ENCODE measurements at places on chromosomes 7 and 10.
A peak's percentile ranks its signal among the peaks of the same experiment; 100 is the strongest.

DNA sequence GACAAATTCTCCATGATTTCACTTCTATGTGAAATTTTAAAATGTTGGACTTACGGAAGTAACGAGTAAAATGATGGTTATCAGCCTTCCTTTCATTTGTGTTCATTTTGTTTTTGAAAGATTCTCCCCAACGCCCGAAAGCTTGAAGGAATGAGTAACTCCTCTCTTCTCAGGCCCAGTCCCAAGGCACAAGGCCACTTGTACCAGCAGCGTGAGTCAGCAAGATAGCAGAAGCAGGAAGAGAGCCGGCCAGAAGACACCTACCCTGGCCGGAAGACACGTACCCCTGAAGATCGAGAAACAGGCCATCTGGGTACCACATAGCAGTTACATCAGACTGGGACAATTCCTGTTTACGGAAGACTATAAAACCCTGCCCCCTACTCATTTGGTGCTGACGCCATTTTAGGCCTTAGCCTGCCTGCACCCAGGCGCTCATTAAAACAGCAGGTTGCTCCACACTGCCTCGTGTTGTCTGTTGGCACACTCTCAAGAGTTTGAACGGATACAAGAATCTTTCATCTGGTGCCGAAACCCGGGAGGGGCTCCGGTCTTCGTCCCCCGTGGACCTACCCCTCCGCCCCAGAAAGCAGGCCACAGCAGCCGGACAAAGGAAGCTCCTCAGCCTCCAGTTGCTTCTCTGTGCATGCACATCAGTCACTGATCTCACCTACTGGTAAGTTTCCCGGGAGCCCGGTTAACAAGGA, 60.4 kb downstream of the LRRC17 start:
- no peak overlapping the region for H3K4me3 ChIP-seq
- no peaks in the 10 kb centered on the region for H3K36me3 ChIP-seq

GRCh38 chr10:75097666-75098285, 13.7 kb upstream of the SAMD8 start:
- no peak overlapping the region for H3K4me3 ChIP-seq
- H3K27ac ChIP-seq: no peak overlapping the region
- no peaks in the 10 kb centered on the region for H3K27me3 ChIP-seq
- H3K4me1 ChIP-seq: peaks cover 12% of the 10 kb centered on the region
- no peak for DNase-seq

- no peak for DNase-seq
- no peaks in the 10 kb centered on the region for H3K27me3 ChIP-seq
- H3K27ac ChIP-seq: no peak overlapping the region
- H3K4me3 ChIP-seq: no peak overlapping the region
Observed at GRCh38 chr10:11409357-11409756, 202.1 kb downstream of the USP6NL start.

DNA sequence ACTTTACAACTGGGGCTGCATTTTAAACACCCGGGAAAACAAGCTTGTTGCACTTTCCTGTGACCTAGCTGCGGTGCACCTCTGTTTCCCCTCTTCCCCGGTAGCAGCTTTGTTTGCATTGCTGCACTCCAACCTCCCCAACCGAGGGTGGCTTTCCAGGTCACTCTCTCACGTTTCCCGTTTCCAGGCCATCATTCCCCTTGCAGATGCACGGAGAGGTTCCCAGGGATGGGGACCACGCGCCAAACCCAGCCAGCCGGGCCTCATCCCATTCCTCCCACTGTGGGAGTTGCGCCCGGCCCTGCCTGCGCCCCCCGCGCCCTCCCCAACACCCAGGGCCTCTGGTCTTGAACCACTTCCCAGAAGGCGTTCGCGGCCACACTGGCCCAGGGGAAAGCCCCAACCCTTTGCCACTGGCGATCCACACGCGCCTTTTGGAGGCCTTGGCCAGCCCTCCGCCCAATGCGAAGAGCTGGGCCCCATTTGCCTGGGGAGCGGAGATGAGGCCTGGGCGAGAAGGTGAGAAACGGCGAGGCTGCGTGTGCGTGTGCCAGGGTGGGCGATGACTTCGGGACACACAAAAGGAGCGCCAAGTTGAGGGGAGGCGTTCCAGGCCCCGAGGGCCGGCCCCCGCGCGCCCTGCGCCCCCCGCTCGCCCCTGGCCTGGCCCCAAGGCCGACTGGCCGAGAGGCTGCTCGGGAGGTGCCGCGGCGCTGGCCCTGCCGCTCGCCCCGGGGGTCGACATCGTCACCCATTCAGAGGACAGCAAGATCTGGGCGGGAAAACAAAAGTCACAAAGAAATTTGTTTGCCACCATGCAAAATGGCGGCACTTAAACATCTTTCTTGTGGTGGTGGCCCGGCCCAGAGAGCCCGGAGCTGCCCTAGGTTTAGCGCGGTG, 15.9 kb downstream of the SKIDA1 start:
- H3K27ac ChIP-seq: peak overlapping the region; percentile 89
- no peaks in the 10 kb centered on the region for H3K36me3 ChIP-seq
- peak; percentile 61 for DNase-seq

- no peaks in the 10 kb centered on the region for H3K36me3 ChIP-seq
- no peak for DNase-seq
- no peak overlapping the region for H3K27ac ChIP-seq
- no peaks in the 10 kb centered on the region for H3K27me3 ChIP-seq
Observed at GRCh38 chr7:154795014-154795413, 207.9 kb downstream of the PAXIP1 start.

Measured in muscle of leg (tissue), 16 donors.